ENCODE measurements at places on chromosomes 4 and X.
A peak's percentile ranks its signal among the peaks of the same experiment; 100 is the strongest.

DNA sequence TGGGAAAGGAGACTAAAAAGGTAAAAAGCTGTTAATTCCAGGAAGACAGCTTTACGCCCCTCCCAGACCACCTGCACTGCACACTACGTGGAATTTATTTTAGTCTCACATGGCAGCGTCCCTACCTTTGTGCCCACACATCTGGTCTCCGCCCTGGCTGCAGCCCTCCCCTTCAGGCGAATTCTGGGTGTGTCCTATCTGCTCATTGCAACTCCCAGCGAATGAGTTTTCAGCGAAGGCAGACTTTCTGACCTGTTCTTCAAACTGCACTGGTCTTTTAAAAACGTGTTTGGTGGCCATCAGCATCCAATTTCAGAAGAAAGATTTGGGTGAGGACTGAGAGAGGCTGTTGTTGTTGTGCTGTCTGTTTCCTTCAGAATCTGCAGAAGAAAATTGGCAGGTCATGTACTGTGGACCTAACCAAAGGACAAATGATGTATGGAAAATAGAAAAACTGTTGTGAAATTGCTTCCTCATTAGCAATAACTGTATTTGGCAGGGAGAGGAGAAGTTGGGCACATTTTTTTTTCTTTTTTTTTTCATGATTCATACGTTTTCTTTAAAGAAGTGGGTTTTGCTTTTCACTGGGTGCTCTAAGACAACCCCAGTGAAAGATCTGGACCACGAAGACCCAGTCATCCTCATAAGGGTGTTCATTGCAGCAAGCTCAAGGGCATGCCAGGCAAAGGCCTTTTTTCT lies 4.2 kb downstream of the TLR8 start:
- no peak for DNase-seq

DNA sequence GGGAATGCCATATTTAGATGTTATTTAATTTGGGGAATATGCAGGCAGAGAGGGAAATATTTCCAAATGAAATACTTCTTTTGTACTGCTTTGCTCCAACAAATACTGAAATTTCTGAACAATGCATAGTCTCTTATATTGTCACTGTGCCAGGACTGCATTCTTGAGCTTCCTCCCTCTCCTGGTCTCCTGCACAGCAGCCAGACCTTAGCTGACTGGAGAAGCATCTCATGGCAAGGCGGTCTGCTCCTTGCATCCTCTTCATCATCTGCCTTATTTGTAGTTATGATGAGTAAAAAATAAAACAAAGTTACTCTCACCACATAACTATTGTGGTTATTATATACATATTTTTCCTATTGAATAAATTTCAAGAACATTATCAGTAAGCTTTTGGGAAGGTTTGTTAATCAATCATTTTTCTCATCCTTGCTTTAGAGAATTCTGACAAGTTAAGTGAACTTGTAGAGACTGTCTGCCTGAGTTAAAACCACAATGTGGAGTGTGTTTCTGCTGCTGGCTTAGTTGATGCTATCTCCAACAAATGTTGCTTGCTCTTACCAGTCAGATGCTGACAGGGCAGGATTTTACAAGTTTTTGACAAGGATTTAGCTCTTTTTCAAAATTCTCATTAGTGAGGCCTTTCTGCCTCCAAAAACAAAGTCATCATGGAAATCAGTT lies 153.6 kb downstream of the SOWAHB start:
- DNase-seq: no peak

GRCh38 chrX:136380010-136380769 lies 79.4 kb downstream of the ADGRG4 start:
- no peak for DNase-seq

- no peak for DNase-seq
Observed at GRCh38 chr4:55500072-55500471, 46.6 kb downstream of the CLOCK start.

DNA sequence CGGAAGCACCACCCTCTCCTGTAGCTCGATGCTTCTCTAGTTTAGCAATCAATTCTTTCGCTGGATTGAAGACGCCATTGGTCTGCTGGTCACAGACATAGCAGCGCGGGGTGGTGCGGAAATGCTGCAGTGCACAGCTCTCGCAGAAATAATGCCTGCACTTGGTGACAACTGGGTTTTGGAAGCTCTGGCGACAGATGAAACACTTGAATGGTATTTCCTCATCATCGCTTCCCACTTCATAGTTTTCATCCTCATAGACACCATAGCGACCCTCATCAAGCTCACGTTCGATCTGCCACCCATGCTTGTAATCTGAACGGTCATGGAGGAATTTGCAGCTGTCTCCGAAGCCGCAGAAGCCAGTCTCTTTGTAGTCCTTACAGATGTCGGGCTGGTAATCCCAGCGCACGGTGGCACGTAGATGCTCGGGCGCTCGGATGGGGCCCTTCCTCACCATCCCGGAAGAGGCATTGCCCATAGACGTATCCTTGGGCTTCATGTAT lies 854 bp downstream of the RNF113A start:
- DNase-seq: no peak

DNA sequence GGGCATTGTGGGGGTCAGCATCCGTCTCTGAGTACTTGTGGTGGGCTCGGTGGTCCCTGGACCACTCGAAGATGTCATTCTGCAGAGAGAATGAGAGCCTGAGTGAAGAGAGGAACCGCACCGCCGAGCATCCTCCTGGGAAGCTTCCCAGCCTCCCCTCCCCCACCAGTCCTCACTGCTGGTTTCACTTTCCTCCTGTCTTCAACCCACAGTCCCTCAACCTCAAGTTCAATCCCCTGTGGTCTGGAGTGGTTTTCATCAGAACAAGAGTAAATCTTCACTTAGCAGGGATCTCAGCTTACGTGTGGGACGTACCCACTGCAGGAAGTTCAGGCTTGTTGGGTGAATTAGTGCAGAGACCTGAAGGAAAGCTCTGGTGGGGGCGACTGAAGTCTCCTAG lies 117.8 kb downstream of the SCD5 start:
- DNase-seq: no peak

DNA sequence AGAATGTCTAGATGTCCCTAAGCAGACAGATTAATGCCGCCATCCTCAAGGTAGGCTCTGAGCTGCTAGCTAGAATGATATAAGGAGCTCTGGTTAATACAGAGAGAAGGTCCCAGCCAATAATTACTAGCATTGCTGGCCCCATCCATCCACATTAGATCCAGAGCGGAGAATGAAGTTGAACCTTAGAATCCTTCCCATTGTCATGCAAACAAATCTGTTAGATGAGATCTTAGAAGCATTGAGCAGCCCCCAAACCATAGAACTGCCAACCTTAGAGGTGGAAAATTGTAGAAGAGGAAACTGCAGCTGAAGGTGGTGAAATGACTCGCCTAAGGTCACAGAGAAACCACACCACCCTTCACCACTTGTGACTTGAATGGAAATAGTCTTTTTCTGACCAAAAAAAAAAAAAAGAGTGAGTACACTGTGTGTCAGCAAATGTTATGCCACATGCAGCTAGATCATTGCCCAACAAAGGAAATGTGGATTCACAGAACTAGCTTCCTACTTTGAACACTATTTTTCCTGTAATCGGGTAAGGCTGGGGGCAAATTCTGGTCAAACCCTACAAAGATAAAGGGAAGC lies 162.1 kb downstream of the SMIM20 start:
- no peak for DNase-seq

DNA sequence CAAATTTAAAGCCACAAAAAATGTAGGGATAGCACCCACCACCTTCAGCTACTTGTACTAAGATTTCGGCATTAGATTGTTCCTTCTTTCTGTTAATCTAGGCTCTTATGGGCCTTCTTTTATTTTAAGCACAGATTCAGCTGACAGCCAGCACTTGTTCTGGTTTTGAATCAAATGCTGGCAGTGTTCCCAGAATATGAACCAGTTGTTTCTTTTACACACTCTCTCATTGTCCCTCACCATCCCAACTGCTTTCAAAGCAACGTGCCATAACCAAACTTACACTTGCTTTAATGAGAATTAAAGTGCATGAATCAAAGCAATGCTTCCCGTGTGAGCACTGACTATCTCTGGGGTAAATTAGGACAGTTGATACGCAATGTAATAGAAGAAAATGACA lies 744.5 kb upstream of the FAM241A start:
- peak; percentile 37 for DNase-seq

- DNase-seq: no peak
Observed at GRCh38 chr4:186946682-186947294, 223.1 kb upstream of the FAT1 start.

DNA sequence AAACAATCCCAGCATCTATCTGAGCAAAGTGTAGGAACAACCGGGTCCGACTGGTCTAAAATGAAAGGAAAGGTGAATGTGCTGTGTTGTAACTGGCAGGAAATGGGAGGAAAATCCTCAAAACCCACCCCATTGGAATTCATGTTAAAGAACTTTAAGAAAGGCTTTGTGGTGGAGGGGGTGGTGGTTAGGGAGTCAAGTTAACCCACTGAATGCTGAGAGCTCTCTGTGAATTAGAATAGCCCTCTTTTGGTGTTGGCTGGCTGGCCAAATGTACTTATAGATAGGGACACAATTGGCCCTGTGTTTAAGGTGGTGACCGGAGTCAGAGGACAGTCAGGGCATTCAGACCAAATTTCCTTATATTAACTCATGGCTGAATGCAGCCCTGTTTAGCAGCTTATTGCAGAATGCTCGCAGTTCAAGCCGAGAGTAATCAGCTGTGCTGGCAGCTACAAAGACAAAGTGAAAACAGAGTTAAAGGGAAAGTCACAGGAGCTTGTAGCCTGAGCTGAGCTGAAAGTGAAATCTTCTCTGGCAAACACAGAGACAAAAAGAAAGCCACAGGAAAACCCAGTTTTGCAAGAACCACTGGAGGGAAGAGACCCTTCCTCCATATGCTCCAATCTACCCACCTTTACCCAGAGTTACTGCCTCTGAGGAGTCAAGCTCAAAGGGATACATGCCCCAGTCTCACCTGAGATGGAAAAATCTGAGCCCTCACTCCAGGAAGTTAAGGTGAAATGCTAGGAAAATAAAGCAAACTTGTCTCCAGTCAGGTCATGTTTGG lies 38.5 kb upstream of the UGT2B7 start:
- DNase-seq: no peak

- DNase-seq: no peak
Observed at GRCh38 chr4:25299476-25300203, 12.9 kb upstream of the ZCCHC4 start.

GRCh38 chrX:118383120-118383519 lies 37.2 kb downstream of the WDR44 start:
- DNase-seq: no peak

DNA sequence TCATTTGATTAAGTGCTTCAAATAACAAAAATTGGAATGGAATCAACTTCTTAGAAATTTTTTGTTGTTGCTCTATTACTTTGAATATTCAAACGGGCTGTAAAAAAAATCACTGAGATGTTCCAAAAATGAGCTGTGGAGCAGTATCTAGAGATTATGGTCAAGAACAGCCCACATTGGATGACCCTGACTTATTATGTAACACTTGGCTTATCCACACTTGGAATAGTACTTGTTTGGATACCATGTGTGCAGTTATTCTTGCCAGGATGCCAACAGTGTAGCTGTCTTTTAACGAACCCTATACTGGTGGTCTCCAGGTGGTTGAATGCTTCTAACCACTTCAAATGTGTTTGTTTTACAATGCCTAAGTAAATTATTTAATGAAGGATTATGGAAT lies 64.9 kb upstream of the CAMK2D start:
- DNase-seq: no peak

- peak; percentile 61 for DNase-seq
Observed at GRCh38 chr4:111506706-111507105, 638.5 kb upstream of the FAM241A start.

DNA sequence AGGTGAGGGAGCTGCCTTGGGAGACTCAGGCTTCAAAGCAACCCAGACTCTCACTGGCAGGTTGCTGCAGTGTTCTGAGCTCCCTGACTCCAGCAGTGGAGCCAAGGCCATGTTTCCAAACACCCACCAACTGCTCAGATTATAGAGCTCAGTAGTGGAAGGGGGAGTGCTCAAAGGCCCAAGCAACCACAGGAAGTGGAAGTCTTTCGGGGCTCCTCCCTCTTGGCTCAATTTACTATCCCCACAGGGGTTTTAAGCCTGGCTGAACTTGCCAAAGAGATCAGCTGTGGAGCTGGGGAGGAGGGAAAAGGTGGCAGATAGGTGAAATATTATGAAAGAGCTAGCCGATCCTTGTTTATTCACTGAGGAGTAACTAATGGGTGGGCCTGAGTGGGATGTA lies 82.5 kb downstream of the HPRT1 start:
- no peak for DNase-seq

DNA sequence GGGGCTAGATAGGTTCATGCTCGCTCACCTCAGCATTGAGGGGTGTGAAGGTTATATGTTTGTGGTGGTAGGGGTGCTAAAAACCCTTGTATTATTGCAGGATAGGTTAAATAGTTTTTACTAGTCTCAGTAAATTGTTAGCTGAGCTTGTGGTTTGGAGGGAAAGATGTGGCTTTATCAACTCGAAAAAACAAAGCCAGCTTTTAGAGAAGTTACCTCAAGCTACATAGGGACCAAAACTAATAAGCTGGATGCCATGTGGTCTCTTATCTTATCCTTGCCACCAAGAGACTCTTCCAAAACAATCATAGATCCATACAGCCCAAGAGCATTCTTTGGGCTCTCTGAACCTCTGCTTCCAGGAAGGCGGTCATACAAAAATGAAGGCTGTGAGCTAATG lies 29.2 kb downstream of the MSN start:
- DNase-seq: no peak

- DNase-seq: peak; percentile 31
Observed at GRCh38 chrX:132092439-132093065, 35.3 kb downstream of the FRMD7 start.

- DNase-seq: no peak
Observed at GRCh38 chrX:134898440-134898839, 92.4 kb upstream of the SMIM10 start.

- no peak for DNase-seq
Observed at GRCh38 chrX:83509254-83509801, 1.2 kb downstream of the POU3F4 start.

DNA sequence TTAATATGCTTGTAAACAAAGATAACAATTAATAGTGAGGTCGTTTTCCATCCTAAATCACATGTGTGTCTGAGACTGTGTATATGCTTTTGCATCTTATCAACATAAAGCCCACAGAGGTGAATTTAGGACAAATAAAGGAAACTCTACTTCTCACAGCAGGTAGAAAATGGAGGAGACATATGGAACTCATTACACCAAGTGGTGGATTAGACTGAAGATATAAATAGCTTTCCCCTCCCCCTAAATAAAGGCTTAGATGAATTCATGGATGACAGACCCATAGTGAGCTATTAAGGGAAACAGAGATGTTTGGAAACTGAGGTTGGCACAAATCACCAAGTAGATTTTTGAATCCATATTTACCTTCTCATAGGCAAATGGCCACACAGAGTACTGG lies 79.7 kb downstream of the GRIA3 start:
- DNase-seq: no peak

- no peak for DNase-seq
Observed at GRCh38 chr4:72326692-72327632, 242.1 kb downstream of the ADAMTS3 start.

DNA sequence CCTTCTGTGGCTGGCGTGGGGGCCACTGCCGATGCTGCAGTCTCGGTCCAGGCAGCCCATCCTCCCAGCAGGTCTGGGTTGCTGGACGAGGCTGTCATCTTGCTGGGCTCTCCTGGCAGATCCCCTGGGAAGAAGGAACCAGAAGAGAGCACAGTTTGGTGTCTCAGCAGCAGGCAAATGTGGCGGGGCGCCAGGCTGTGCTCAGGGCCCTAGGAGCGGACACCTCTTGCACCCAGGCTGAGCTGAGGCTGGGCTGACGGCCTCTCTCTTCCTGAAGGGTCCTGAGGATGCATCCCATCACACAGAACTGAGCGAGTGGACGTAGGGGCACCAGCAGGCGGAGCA lies 39.2 kb upstream of the CPLX1 start:
- DNase-seq: no peak

Measured in AG09309 (cell line).